ENCODE measurements at places on chromosomes 4 and X.

DNA sequence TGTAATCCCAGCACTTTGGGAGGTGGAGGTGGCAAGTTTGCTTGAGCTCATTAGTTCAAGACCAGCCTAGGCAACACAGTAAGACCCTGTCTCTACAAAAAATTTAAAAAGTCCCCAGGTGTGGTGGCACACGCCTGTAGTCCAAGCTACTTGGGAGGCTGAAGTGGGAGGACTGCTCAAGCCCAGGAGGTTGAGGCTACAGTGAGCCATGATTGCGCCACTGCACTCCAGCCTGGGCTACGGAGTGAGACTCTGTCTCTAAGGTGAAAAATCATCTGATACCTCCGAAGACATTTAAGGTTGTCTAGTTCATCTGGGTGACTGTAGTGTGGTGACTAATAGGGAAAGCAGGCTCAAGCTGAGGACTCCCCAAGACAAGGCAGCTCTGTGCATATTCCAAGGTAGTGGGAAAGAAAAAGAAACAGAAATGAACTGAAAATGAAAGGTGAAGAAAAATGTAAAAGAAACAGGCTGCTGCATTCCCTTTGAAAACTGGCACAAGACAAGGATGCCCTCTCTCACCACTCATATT, 23.3 kb downstream of the FRYL start:
- no peak for DNase-seq

GRCh38 chr4:3047464-3048286, 26.7 kb downstream of the HTT-AS start:
- peak; percentile 5 for DNase-seq

DNA sequence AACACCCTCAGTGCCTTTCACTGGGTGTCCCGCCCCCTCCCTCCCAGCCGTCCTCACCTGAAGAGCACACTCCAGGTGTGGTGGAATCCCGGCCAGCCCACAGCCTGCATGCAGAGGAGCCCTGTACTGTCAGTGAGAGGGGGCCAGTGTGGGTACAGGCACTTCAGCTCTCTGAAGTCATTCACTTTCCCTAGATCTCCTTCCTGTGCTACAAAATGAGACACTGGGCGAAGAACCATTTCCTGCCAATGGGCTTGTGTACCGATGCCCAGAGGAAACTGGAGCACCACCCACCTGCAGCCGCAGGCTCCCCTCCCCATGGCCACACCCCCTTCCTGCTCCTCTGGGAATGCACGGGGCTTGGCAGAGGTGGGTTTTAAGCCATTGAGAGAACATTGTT, 73.9 kb upstream of the C4orf50 start:
- DNase-seq: no peak

DNA sequence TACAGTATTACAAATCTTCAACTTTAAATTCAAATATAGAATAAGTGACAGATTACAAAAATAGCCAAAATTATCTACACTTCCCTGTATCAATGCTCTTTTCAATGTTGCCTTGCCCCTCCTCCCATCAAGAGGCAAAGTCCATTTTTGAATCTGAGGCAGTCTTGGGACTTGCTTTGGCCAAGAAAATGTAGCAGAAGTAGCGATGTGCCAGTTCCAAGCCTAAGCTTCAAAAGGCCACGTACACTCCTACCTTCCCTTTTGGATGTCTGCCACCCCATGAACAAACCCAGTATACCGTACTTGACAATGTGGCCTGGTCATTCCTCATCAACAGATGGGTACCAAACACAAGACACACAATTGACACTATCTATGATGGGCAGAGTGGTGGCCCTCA, 24.1 kb downstream of the SEC24D start:
- no peak for DNase-seq

GRCh38 chrX:44876086-44876485, 3.1 kb downstream of the KDM6A start:
- no peak for DNase-seq

- no peak for DNase-seq
These were observed 69.5 kb downstream of the AR start for GRCh38 chrX:67613366-67613765.

GRCh38 chr4:111842336-111842735, 302.9 kb upstream of the FAM241A start:
- no peak for DNase-seq

DNA sequence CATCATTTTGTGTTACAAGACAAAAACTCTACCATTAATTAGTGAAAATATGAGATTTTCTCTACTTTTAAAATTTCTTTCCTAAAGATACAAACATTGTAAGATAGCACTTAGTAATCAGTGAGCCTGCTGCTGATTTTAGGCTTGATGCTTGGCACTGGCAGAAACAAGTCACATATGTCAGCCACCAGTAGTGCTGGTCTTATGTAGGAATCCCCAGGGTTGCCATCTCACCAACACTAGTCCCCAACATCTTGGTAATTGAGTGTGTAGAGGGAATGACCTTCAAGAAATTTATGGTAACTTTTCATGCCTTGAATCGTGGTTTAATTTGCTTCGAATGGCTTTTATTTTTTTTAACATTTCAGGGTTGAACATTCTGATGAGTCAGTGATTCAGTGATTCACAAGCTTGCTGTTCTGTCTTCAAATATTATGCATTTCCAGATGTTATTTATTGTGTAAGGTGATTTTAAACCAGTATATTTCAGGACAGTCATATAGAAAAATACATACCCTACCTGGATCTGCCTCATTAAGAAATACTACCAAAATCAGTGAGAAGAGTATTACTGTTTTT, 11.9 kb downstream of the EXOC1 start:
- DNase-seq: no peak

Data from bone marrow (tissue), 2 donors.